ENCODE measurements at places on chromosomes 13 and 19.
A peak's percentile ranks its signal among the peaks of the same experiment; 100 is the strongest.

DNA sequence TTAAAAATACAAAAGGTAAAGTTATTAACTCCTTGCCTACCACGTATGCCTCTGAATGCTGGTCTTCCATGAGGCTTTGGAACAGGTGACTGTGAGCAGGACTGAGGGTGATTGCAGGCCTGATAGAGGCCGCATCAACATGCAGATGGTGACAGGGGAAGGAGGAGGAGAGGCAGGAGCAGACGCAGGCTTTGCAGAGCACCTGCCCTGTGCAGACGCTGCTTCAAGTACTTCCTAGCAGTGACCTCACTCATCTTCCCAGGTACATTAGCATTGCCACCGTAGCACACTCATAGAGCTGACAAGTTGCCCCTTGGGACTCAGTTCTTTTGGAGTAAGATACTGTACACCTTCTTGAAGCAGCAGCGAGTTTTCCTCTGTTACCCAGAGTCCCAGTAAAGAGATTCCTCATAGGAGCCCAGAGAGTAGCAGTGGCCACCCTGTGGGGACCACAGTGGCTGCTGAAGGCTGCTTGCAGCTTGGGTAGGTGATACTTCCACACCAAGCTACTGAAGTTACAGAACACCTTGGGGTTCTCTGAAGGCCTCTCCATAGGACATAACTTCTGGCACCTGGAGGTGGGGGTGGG lies 56.0 kb downstream of the ZNF536 start:
- DNase-seq, result no peak

GRCh38 chr13:103466761-103467160 lies 400.5 kb upstream of the SLC10A2 start:
- DNase-seq, result no peak

GRCh38 chr19:37218592-37218935 lies 550 bp downstream of the ZNF383 start:
- no peak for DNase-seq

GRCh38 chr13:75391432-75392100 lies 90.4 kb downstream of the TBC1D4 start:
- no peak for DNase-seq

GRCh38 chr19:38514812-38515633 lies 81.5 kb downstream of the RYR1 start:
- peak; percentile 65 for DNase-seq

- DNase-seq, result no peak
Measured at GRCh38 chr13:22198001-22198400, 527.1 kb downstream of the FGF9 start.

DNA sequence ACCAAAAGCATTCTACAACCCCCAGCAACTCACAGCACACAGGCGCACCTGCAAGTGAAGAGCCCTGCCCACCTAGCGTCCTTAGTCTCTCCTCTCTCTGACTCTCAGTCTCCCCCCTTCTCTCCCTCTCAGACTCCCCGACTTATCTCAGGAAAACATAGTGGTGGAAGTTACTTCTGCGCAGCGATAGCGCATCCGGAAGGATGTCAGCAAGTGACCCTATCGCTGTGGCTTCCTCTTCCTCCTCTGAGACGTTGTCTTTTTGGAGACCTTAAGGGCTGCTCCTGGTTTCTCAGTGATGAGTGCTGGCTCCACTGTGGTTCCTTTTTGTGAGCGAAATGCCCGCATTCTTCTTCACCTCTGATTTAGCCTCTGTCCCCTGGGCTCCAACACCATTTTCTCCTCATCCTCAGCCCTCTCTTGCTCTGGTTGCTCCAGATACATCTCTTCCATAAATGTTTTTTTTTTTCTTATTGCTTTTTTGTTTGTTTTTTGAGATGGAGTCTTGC lies 1.4 kb upstream of the YIF1B start:
- DNase-seq, result no peak

DNA sequence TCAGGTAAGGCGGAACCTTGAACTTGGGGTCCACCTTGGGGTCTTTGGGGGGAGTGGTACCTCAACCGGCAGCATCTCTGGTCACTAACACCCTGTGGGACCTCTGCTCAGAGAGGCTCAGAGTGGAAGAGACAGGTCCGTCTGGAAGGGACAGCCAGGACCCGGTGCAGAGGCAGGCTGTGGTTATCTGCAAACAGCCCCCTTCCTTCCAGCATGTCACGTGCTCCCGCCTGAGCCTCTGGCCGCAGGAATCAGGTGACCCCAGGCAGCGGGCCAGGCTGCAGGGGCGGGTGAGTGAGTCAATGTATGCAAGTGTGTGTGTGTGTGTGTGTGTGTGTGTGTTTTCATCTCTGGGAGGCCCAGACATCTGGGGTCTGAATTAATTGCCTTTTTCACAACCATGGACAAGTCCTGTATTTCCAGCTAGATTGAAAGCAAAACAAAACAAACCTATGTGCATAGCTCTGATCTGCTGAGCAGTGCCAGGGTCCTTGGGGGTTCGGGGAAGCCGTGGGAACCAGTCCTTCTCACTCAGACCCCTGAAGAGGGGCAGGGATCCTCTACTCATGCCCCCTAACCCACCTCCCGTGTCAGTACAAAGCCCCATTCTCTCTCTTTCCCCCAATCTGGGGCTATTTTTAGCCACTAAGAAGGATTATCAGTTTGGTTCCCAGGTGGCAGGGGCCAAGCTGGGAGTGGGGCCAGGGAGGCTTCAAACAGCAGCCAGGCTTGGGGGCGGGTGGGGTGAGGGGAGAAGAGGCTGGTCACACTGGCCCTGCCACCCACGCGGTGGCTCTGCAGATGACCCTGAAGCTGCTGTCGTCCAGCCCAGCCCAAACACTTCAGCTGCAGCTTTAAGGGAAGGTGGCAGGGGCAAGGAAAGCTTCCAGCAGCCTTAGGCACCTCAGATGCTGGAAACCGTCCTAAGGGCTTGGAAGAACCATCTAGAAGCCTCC lies 31.4 kb downstream of the CERS4 start:
- peak; percentile 90 for DNase-seq

GRCh38 chr13:111460548-111461444 lies 140.4 kb downstream of the TEX29 start:
- peak; percentile 44 for DNase-seq

DNA sequence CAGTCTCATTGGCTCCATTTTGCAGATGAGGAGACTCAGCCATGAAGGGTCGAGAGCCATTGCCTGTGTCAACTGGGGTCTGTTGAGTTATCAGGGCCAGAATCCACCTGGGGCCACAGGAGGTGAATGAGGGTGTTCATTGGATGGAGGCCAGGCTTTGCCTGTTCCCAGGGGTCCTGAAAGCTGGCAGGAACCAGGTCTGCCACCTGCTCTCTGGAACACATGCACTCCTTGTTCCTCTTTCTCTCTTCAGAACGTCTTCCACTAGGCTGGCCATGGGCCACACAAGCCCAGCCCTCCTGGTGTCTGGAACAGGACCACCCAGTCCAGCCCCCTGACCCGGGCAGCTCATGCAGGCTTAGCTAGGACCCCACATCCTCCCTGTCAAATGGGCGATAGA lies 21.1 kb downstream of the PPP1R37 start:
- DNase-seq, result no peak

GRCh38 chr13:64234255-64234654 lies 2818.6 kb upstream of the PCDH20 start:
- DNase-seq, result no peak
